ENCODE measurements at places on chromosomes 3 and 15. TPM values are rescaled to one million over a fixed set of nuclear protein-coding genes. Genes with fewer than 3 reads are reported as not detected.

GRCh38 chr15:78004919-78005634 is 72.4 kb downstream of the TBC1D2B start:
- no peaks in the 10 kb centered on the region for H3K27me3 ChIP-seq
- H3K36me3 ChIP-seq: no peaks in the 10 kb centered on the region
- peak; percentile 93 for DNase-seq

GRCh38 chr3:28317438-28318022 is 31.0 kb upstream of the ZCWPW2 start:
- no peak overlapping the region for H3K4me3 ChIP-seq
- peaks cover 3% of the 10 kb centered on the region for H3K36me3 ChIP-seq
- no peaks in the 10 kb centered on the region for H3K4me1 ChIP-seq
- no peak overlapping the region for H3K27ac ChIP-seq
- DNase-seq: no peak

DNA sequence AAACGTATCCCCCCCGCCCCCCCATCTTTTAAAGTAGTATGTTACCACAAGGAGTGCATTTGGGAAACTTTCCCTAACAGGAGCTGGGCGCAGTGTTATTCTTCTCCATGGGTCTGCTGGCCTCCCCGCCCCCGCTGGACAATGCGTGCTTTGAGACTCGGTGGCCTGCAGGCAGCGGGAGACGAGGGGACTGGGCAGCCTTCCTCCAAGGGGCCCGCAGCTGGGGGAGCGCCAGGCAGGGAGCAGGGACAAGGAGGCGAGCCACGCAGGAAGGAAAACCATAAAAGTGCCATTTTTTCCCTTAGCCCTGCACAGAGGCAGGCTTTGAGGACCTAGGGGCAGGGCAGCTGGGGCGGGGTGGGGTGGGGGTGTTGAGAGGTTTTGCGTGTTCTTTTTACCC is 14.1 kb downstream of the SOX2 start:
- H3K4me1 ChIP-seq: peaks cover 11% of the 10 kb centered on the region
- peaks cover 50% of the 10 kb centered on the region for H3K27me3 ChIP-seq
- DNase-seq: no peak
- H3K4me3 ChIP-seq: no peak overlapping the region
- H3K36me3 ChIP-seq: no peaks in the 10 kb centered on the region

- H3K4me1 ChIP-seq: peaks cover 64% of the 10 kb centered on the region
- DNase-seq: no peak
- no peaks in the 10 kb centered on the region for H3K27me3 ChIP-seq
- peak overlapping the region; percentile 97 for H3K27ac ChIP-seq
- no peaks in the 10 kb centered on the region for H3K36me3 ChIP-seq
These were observed 1.0 kb downstream of the SNX1 start for GRCh38 chr15:64096668-64097384.

DNA sequence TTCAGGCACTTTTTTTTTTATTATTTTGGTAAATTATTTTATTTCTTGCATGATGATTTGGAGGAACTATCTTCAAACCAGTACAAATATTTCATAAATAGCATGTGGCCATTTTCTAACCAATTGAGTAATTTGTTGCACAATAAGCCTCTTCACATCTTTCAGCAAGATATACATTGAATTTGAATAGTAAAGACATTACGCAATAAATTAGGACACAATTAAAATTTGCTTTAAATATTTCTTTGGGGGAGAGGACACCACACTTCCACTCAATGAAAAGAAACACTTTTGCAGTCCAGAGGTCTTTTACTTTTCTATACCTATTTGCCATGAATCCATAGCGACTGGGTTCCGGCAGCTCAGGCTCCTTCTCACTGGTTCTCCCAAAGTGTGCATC is 762.6 kb upstream of the GOLIM4 start:
- no peak for DNase-seq
- no peaks in the 10 kb centered on the region for H3K27me3 ChIP-seq
- no peak overlapping the region for H3K4me3 ChIP-seq
- no peak overlapping the region for H3K27ac ChIP-seq
- H3K36me3 ChIP-seq: no peaks in the 10 kb centered on the region
- H3K4me1 ChIP-seq: no peaks in the 10 kb centered on the region

DNA sequence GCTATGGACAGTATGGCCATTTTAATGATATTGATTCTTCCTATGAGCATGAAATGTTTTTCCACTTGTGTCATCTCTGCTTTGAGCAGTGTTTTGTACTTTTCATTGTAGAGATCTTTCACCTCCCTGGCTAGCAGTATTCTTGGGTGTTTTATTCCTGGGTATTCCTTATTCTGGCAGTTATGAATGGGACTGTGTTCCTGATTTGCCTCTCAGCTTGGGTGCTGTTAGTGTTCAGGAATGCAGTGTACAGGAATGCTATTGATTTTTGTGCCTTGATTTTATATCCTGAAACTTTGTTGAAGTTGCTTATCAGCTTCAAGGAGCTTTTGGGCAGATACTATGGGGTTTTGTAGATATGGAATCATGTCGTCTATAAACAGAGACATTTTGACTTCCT is 49.5 kb upstream of the CTXND1 start:
- H3K27me3 ChIP-seq: no peaks in the 10 kb centered on the region
- DNase-seq: no peak
- H3K27ac ChIP-seq: no peak overlapping the region
- H3K4me1 ChIP-seq: no peaks in the 10 kb centered on the region
- H3K36me3 ChIP-seq: no peaks in the 10 kb centered on the region
- H3K4me3 ChIP-seq: no peak overlapping the region

GRCh38 chr3:25787689-25788088 is 2.2 kb upstream of the OXSM start:
- peaks cover 2% of the 10 kb centered on the region for H3K36me3 ChIP-seq
- H3K27me3 ChIP-seq: no peaks in the 10 kb centered on the region
- H3K27ac ChIP-seq: no peak overlapping the region
- peaks cover 24% of the 10 kb centered on the region for H3K4me1 ChIP-seq
- no peak for DNase-seq

- H3K27ac ChIP-seq: no peak overlapping the region
- no peaks in the 10 kb centered on the region for H3K27me3 ChIP-seq
- H3K4me3 ChIP-seq: no peak overlapping the region
- DNase-seq: no peak
These were observed 268.7 kb upstream of the THRB start for GRCh38 chr3:24763393-24763792.

- no peak for DNase-seq
- no peak overlapping the region for H3K27ac ChIP-seq
- no peaks in the 10 kb centered on the region for H3K4me1 ChIP-seq
- H3K27me3 ChIP-seq: no peaks in the 10 kb centered on the region
- H3K4me3 ChIP-seq: no peak overlapping the region
These were observed 154.3 kb downstream of the ALDH1A2 start for GRCh38 chr15:57911247-57911646.

SLC9C1 gene
- 0.10 TPM for total RNA-seq

PRRT3 gene
- 1.4 TPM for total RNA-seq
